Frontal cortex (tissue), 4 donors: ENCODE measurements at places on chromosomes 7 and 10. TPM values are rescaled to one million over a fixed set of nuclear protein-coding genes. Genes with fewer than 3 reads are reported as not detected.

DNA sequence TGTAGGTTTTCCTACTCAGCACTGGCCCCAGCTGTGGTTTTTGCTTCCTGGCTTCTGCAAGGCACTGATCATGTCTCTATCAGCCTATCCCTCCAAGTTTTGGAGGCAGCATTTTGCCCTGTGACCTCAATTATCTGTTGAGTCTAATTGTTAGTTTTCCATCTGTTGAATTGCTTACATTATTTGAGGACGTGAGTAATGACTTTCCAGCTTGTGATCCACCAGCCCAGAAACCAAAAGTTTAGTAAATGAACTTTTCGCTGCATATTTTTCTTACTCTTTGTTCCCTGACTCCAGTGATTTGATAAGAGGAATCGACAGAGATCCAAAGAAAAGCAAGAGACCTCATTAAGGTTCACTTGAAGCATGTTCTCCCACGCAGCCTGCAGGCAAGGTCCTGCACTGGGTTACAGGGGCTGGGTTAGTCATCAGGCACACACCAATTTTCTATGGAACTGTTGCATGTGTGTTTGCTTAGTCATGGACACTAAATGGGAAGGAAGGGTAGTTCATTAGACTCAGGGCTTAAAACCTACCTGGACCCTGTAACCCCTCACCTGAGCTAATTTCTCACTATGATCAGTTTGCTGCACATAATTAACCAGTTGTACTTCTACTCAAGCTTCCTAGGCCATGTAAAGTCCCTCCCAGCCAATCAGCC, 57.2 kb downstream of the AKR1E2 start:
- no peak for DNase-seq

DNA sequence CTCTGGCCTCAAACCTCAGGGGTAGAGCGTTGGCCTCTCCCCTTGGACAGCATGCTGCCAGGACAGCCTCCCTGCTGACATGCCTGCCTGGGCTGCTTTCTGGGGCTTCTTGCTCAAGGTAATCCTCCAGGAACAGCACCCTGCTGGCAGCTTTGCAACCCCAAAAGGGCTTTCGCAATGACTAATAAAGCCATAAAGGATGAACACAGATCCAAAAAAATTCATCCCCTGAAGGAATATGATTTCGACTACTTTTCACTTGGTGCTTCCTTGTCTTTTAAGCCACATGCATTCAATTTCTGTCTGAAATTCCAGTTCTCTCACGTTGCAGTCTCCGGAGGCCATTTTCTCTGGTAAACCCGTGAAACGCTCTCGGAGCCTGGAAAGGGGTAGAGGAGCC, 15.1 kb upstream of the SH3PXD2A start:
- DNase-seq: no peak

DNA sequence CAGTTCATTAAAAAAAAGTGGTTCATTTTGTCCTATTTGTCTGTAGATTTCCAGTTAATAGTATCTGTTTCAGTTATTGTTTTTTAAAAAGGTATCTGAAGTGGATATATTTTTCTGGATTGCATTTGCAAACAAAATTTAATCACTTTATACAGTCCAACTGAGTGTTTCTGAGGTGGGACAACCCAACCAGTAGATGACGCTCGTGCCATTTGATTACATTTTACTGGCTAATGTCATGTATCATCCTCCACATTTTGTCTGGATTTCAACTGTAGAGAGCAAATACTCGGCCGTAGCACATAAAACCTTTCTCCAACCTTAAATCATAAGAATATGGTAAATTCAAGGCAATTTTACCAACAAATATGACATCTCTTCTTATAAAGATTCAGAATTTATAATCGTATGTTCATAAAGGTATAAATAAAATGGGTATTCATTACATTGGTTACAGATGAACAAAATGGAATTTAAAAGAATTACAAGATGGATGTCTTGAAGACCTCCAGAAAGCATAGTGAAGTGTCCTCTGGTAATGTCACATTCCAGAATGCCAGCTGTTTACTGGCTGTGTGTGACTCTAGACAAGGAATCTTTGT, 789.0 kb downstream of the PHTF2 start:
- DNase-seq: no peak

DNA sequence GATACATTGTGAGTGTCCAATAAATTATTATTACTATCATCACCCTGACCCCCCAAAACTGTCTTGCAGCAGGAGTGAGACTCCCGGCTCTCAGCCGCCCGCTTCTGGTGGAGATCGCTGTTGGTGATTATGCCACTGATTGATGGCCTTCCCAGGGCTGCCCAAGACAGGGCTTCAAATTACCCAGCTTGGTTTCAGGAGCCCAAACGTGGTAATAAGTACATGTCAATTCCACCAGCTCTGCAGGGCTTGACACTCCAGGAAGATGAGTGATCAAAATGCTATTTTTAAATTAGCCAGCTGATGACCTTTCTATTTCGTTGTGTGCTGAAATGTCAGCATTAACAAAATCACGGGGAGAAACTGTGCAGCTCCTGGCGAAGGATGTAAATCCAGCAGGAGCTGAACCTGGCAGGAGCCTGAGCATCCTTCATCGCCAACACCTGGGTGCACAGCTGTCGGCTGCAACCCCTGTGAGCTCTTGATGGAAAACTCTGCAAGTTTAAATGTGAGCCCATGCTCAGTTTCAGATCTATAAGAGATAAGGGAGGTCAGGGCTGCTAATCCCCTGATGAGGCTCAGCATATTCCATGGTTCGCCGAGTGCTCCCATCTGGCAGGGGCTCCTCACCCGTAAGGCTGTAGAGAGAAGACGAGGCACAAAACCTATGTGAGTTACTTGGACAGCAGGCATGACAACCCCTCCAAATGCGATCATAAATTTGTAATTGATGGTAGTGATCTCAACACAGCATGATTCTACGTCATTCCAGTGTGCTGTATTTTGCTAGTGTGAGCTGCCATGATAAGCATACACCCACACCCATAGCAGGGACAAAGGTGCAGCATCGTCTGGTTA, 446.3 kb downstream of the TCERG1L start:
- no peak for DNase-seq

- no peak for DNase-seq
These were observed 173.4 kb downstream of the IMMP2L start for GRCh38 chr7:111388912-111389311.

DNA sequence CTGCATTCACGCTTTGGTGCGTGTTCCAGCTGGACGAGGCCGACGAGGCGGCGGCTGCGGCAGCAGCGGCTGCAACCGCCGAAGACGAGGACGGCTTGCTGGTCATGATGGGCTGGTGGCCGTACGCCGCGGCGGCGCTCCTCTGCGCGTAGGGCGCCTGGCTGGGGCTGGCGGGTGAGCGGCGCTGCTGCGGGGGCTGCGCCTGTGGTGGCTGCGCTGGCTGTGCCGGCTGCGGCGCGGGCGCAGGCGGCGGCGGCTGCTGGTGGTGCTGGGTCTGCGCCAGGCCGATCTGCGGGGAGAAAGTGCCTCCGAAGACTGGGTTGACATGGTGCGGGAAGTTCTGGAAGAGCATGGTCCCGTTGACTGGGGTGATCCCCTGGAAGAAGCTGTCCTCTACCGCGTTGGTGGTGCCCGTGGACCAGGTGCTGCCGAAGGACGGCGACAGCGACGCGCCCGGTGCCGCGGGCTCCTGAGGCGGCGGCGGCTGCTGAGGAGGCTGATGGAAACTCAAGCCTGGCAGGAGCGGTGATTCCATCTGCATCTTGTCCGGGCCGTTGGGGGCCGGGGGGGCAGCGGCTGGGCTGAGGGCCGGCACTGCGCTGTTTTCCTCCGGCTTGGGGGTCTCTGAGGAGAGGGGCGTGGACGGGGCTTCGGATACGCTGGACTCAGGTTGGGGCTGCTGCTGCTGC, 51.1 kb downstream of the CPEB3 start:
- DNase-seq: peak; percentile 66

DNA sequence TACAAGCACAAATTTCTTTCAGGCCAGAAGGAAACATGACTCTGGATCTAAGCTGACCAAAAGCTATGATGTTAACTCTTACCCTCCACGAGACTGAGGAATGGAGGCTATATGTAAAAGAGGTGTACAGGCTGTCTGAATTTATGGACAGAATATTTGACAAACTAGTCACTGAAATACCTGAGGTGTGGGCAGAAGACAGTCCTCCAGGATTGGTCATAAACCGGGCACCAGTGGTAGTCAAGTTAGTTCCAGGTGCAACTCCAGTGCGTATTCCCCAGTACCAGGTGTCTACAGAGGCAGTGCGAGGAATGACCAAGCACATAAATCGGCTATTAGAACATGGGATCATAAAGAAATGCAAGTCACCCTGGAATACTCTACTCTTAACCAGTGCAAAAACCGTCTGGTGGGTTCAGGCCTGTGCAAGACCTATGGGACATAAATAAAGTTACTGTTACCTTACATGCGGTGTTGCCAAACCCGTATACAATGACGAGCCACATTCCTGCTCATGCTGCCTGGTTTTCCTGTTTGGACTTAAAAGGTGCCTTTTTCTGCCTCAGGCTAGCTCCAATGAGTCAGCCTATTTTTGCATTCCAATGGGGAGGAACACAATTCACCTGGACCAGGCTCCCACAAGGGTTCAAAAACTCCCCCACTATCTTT, 6.7 kb upstream of the CYREN start:
- no peak for DNase-seq

DNA sequence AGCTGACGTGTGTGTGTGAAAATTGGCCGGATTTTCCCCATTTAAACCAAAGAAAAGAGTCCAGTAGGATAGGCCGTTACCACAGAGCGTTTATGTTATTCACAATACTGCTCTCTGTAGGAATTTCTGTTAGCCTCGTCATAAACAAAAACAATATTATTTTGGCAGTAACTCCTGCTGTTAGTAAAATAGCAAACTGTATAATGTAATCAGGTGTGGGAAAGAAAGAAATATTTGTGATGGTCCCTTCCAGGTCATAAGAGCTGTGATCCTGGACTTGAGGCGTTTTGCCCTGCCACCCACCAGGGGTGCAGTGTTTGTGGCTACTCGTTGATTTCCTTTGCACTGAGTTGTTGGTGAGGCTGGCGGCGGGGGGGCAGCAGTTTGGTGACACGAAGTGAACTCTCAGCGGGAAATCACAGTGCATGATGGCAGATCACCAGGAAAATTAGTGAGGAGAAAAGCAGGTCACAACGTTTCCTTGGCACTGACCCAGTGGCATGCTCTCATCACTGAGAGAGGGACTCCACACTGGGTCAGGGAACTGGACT, 2.8 kb downstream of the EEPD1 start:
- peak; percentile 22 for DNase-seq

The ACSM6 gene
- total RNA-seq: not detected

DNA sequence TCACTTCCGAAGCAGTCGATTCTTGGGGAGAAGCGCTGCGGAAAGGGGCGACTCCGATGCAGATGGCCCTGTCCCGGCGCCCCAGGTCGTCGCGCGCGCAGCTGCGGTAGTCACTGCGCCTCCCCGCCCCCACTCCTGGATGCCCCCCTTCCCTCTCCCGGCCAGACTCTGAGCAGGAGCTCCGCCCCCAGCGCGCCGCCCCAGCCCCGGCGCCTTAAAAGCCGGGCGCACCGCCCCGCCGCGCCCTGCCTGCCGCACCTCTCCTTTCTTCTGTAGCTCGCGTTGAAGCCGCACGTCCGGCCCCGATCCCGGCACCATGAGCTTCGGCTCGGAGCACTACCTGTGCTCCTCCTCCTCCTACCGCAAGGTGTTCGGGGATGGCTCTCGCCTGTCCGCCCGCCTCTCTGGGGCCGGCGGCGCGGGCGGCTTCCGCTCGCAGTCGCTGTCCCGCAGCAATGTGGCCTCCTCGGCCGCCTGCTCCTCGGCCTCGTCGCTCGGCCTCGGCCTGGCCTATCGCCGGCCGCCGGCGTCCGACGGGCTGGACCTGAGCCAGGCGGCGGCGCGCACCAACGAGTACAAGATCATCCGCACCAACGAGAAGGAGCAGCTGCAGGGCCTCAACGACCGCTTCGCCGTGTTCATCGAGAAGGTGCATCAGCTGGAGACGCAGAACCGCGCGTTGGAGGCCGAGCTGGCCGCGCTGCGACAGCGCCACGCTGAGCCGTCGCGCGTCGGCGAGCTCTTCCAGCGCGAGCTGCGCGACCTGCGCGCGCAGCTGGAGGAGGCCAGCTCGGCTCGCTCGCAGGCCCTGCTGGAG, at the start of gene INA:
Gene INA (plus strand): TSS at position 243 of the 817 bp plus-strand sequence. CDS start 74 bp downstream, at position 317.
- DNase-seq: peak; percentile 54

GRCh38 chr7:6709808-6710207, 3.1 kb upstream of the ZNF12 start:
- no peak for DNase-seq

- DNase-seq: peak; percentile 11
These were observed 57.3 kb upstream of the ZEB1 start for GRCh38 chr10:31261511-31262311.

GRCh38 chr7:106423821-106424475, 139.2 kb upstream of the NAMPT start:
- DNase-seq: no peak

The GOLGA7B gene
- total RNA-seq: 17.9 TPM

The METTL27 gene
- total RNA-seq: 0.41 TPM

- DNase-seq: no peak
These were observed 55.3 kb downstream of the PARD3 start for GRCh38 chr10:34759837-34760215.

DNA sequence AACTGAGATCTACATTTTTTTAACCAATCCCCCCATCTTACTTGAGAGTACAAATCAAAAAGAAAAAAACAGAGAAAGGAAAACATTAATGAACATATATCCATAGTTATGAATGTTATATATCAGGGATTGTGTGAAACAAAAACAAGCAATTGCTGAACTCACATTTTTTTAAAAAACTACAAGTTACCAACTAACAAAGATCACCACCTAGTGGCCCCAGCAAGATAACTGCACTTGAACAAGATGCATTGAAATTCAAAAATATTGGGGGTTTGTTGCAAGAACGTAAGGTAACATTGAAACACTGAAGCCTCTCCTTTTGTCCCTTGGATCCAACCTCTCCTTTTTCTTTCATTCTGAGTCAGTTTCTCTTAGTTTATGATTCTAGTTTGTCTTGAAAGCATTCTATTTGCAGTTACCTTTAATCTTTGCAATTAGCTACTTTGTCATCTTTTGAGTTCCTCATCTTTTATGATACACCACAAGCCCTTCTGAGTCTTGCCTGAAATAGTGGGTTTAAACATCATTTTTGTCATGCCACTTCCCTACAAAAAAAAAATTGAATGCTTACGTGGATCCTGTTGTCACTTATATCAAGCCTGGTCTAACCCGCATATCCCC, 87.3 kb upstream of the TES start:
- no peak for DNase-seq

DNA sequence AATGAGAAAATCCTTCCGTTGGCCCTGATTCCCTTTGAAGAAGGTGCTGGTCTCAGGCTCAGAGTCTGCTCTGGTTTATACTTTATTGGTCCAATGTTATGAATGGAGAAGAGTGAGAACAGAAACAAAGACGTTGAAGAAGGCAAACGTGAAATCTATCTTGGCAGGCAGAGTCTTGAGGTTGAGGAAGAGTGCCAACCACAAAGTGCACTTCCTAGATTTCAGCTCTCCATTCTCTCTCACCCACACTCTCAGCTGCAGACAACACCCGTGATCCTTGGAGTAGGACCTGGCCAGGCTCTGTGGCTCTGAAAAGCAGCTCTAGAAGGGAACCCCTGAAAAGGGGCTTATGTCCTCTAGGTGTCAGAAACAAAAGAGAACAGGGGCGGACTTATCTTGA, 128.9 kb upstream of the PLXNA4 start:
- DNase-seq: peak; percentile 8

DNA sequence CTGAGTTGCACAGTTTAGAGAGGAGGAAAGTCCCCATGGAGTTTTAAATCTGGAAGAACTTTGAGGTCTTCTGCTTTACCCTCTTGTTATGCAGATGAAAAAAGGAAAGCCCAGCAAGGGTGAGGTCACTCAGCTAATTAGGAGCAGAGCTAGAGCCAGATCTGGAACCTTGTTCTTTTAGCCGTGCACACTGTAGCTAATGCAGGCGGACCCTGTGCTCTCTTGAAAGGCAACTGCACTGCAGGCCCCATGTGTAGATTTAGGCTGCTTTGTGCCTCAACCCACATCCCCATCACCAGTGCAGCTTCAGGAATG, 63.4 kb downstream of the SYPL1 start:
- DNase-seq: no peak

The CDH23 gene
- total RNA-seq: 3.3 TPM
